Putamen (tissue), 1 donor: ENCODE measurements at places on chromosomes 3 and 15.

- DNase-seq: no peak
Observed at GRCh38 chr3:34016925-34017587, 218.6 kb downstream of the PDCD6IP start.

DNA sequence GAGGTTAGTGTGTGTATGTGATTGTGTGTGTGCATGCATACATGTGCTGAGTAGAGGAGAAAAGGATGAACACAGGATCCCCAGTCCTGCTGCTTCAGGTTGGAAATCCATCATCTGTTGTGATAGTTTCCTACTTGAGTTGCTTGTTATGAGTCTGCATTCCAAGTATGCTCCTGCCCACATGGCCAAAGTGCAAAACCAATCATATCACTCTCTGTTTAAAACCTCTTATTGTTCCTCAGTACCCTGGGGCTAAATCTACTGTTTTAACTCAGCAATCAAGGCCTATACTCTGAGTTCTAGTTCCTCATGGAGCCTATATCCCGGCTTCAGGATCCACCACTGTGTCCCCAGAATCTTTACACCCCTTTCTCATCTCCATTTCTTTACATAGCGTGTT, 139.9 kb upstream of the TLE3 start:
- no peak for DNase-seq

- DNase-seq: no peak
Observed at GRCh38 chr15:94535298-94536048, 304.1 kb downstream of the MCTP2 start.

- no peak for DNase-seq
Observed at GRCh38 chr3:86830566-86830965, 160.4 kb downstream of the VGLL3 start.

- DNase-seq: no peak
Observed at GRCh38 chr3:41999909-42000308, 38.0 kb upstream of the ULK4 start.
